ENCODE measurements at places on chromosomes 2 and 18.

DNA sequence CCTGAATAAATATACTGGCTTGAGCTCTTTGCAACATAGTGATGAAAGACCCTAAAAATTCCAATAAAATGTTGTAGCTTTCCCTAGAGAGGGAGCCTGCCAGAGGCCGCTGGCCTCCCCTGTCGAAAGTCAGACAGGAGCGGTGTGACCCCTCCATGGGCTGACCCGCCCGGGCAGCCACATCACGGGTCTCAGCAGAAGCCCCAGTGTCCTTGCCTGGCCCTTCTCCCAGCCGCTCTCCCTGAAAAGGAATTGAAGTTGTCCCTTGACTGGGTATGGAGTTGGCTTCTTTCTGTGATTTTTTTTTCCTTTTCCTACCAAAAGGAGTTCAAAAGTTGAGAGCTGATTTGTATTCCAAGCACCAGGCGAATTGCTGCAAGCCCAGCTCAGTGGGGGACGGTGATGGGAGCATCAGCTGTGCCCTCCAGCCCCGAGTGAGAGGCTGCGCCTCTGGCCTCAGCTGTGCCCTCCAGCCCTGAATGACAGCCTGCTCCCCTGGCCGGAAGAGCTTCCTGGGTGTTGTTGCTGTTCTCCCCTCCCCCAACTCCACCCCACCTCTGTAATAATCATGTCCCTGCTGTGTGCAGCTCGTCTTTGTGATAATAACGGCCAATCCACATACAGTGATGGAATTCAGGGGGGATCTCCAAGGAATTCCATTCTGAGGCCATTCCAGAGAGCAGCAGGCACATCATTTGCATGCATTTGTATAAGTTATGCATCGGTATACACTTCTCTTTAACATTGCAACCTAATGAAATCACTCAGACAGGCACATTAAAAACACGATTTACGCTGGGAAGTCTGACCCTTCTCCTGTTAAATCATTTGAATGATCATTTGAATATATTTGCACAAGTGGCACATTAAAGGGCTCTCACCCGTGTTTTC lies 501.0 kb downstream of the EIPR1 start:
- DNase-seq = no peak

DNA sequence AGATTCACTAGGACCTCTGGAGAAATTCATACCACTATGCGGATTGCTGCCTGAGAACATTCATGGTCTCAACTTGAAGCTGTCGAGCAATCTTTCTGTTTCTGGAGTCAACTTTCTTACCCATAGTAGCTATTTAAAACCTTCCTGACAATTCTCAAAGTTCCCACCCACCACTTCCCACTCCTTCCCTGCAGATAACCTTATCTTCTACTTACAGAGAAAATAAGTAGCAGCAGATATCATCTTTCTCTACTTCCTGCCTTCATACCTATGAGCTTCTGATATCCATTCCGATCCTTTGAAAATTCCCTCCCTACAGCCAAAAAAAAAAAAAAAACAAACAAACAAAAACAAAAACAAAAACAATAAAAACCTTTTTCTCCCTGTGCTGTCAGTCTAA lies 81.2 kb upstream of the CYRIA start:
- no peak for DNase-seq

DNA sequence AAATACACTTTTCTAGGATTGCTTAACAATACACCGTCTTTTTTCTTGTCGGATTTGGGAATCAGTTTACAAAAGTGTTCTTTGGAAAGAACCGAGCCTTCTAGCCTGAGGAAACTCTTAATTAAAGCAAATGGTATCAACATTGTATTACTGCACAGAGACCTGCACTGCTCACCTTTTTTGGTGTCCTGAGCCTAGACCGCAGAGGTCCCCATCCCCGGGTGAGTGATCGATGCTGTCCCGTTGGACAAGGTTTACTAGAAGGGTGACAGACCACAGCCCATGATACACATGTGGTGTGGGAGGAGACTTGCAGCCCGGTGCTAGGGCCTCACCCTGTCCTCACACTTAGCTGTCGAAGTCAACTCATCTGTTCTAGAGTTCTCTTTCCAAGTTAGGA lies 55.3 kb downstream of the TSHZ1 start:
- no peak for DNase-seq

DNA sequence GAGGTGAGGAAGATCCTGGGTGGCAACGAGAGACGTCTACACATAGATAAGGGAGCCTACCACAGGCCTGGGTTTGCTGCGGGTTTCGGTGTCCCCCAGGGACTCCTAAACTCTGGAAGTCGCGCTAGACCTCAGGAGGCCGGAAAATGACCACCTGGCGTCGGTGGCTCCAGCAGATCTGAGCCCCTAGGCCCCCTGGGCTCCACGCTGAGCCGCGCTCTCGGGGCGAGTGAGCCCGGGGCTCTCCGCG lies 987 bp upstream of the DLX1 start:
- no peak for DNase-seq

DNA sequence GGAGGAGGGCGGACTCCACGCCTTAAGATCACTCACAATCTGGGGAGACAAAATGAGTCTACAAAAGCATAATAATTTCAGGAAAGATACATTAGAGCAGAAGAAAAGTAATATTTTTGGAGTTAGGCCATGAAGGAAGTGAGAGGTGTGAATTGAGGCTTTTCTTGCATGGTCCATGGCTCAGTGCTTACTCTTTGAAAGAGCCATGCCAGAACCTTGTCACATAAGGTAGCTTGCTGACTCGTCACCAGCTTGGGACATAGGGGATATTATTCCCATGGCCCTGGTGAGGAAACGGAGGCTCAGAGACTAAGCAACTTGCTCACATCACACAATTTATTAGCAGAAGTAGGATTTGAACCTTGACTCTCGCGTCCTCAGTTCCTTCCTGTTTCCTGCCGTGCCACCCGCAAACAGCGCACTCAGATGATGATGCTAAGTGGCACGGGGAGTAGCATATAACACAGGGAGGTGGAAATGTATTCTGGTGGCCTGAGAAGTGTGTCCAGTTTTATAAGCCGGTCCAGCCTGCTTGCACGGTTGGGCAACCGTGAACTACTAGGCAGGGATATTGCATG lies 312.2 kb upstream of the EPAS1 start:
- no peak for DNase-seq

DNA sequence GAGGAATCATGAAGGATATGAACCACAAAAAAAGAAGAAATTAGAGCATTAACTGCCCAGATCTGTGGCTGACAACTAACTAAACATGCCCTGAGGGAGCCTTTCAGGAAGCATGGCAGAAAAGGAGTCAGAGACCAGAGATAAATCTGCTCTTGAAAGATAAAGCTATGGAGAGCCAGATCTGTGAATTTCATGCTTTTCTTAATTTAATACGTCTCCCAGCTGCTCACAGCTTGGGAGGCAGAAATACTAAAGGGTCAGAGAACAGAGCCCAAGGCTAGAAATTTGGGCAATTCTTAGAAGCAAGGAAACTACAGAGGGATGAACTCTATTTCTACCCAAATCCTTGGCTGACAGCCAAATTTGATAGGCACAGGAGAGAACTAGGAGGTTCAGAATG lies 223.0 kb upstream of the DPP10 start:
- peak; percentile 3 for DNase-seq

GRCh38 chr18:46040033-46040746 lies 31.9 kb downstream of the PSTPIP2 start:
- DNase-seq = no peak

DNA sequence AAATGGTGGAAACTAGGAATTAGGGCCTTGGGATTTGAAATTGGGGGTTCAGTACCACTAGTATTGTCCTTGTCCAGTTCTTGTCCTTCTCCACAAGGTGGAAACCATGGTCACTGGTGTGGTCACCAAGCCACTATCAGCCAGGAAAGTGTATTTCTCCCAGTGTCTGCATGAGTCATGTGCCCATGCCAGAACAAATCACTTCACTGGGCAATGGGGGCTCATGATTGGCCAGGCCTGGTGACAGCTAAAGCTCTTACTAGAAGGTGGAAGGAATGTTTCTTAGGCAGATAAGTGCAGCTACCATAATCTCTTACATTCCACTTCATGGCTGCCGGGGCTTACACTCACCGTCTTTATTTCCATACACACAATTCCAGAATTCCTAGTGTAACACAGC lies 124.8 kb upstream of the TACR1 start:
- DNase-seq = no peak

- DNase-seq = no peak
These were observed 1.4 kb upstream of the PLEK start for GRCh38 chr2:68363721-68364120.

DNA sequence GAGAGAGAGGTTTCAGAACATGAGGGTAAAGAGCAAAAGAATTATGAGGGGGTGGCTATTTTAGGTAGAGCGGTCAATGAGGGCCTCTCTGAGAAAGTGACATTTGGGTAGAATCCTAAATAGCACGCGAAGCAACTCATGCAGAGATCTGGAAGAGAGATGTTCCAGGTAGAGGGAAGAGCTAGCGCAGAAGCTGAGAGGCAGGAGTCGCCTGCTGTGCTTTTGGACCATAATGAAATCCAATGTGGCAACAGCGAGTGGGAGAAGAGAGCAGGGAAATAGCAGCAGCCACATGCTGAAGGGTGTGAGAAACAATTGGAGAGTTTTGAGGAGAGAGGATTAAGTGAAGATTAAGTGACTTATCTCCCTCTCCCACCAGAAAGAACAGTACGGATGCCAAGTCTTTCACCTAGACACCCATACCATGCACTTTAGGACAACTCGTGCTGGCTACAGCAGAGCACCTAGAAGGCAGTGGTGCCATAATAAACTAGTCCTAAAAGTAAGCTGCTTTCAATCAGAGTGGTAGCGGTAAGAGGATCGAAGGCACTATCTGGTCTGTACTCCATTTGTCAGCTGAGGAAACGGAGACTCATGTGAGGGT lies 129.7 kb downstream of the LRP2 start:
- no peak for DNase-seq

DNA sequence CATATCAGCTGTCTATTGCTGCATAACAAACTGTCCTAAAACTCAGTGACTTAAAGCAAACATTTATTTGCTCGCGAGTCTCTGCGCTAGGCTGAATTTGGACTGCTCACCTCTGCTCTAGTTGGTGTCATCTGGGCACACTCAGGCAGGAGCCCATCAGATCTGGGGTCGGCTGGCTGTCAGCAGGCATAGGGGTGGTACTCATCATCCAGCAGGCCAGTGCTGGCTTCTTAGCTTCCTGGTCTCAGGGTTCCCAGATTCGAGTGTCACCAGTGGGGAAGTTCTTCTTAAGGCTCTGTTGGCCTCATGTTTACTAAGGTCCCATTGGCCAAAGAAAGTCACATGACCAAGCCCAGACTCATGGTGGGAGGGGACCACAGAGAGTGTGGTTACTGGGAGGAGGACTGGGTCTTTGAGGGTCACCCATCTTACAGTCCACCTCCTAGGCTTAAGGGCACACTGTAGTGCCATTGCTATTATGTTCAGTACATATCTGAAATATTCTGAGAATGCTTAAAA lies 71.6 kb upstream of the ATG16L1 start:
- DNase-seq = no peak

DNA sequence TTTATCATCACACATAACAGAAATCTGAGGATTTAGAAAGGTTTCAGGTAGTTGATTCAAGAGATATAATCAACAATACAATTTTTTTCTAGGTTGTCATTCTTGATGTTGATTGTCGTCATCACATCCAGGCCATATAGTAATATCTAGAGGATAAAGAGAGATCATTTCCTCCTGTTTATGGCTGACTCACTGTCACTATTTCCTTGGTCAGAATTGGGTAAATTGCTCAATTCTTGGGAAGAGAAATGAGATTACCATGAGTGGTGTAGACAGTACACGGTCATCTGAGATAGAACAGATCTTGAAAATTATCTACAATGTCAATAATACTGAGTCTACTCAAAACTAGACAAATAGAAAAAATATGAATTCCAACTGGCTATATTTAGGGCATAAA lies 78.8 kb downstream of the ZNF804A start:
- no peak for DNase-seq

DNA sequence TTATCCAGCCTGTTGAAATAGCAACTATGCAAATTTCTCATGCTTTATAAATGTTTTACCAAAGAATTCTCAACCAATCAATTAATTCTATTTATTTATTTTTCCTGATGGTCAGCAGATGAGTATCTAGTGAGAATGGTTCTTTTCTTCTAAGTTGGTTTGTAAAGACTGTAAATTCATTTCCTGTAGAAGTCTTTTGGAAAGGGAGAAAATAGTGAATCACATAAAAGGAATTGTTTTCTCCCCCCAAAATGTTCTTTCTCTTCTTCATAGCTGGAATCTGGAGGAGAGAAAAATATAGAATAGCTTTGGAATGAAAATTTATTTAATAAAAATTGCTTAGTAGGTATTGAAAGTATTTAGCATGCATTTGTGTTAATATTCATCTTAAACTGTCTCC lies 836.1 kb upstream of the ZEB2 start:
- no peak for DNase-seq
